Smooth muscle cell of the pulmonary artery (primary cell): ENCODE measurements at places on chromosomes 7 and 10. TPM values are rescaled to one million over a fixed set of nuclear protein-coding genes. Genes with fewer than 3 reads are reported as not detected.

CDC14C gene
- total RNA-seq = not detected in 2 replicates

GRM3 gene
- total RNA-seq = not detected in 2 replicates

AVPI1 gene
- total RNA-seq = 18.1 and 19.8 TPM in 2 replicates

PVRIG gene
- not detected in 2 replicates for total RNA-seq

SLC39A12 gene
- not detected in 2 replicates for total RNA-seq

AGBL3 gene
- 0.66 and 0.91 TPM in 2 replicates for total RNA-seq

ANKRD7 gene
- 0.20 and 0.33 TPM in 2 replicates for total RNA-seq

TRIL gene
- 0.40 and 1.8 TPM in 2 replicates for total RNA-seq

VSTM2A gene
- total RNA-seq = not detected in 2 replicates

PRRT4 gene
- total RNA-seq = 0.13 TPM in 1 of 2 replicates, not detected in the other

SUGCT gene
- total RNA-seq = 8.4 and 18.9 TPM in 2 replicates

VPS41 gene
- 65.7 and 93.6 TPM in 2 replicates for total RNA-seq

FGFR2 gene
- total RNA-seq = 0.03 and 0.07 TPM in 2 replicates

USP6NL gene
- total RNA-seq = 9.9 and 11.7 TPM in 2 replicates

TUBAL3 gene
- not detected in 2 replicates for total RNA-seq

SUN3 gene
- total RNA-seq = not detected in 2 replicates

GPR26 gene
- total RNA-seq = not detected in 2 replicates

ZDHHC6 gene
- total RNA-seq = 24.2 and 31.9 TPM in 2 replicates

LRRD1 gene
- 0.07 and 0.17 TPM in 2 replicates for total RNA-seq

DEPP1 gene
- 88.6 and 142 TPM in 2 replicates for total RNA-seq

SCD gene
- 181 and 458 TPM in 2 replicates for total RNA-seq

GIMAP6 gene
- total RNA-seq = 0.13 and 0.46 TPM in 2 replicates

CACNB2 gene
- total RNA-seq = 0.20 and 0.36 TPM in 2 replicates

GNAI1 gene
- 25.0 and 52.2 TPM in 2 replicates for total RNA-seq

NPTX2 gene
- 3.3 and 5.1 TPM in 2 replicates for total RNA-seq

ZNF467 gene
- 0.85 and 1.6 TPM in 2 replicates for total RNA-seq

SH2D4B gene
- 0.07 TPM in 1 of 2 replicates, not detected in the other for total RNA-seq

CCL26 gene
- total RNA-seq = 0.36 and 1.8 TPM in 2 replicates

AGR2 gene
- not detected in 2 replicates for total RNA-seq

OPN1SW gene
- total RNA-seq = not detected in 2 replicates

CLCN1 gene
- 0.07 TPM in 1 of 2 replicates, not detected in the other for total RNA-seq

IFIT5 gene
- 10.4 and 20.9 TPM in 2 replicates for total RNA-seq

UCN3 gene
- not detected in 2 replicates for total RNA-seq

C10orf67 gene
- total RNA-seq = 0.20 TPM in 1 of 2 replicates, not detected in the other

TMEM225B gene
- 0.52 and 1.1 TPM in 2 replicates for total RNA-seq

SAMD9L gene
- total RNA-seq = 14.1 and 25.1 TPM in 2 replicates

GPER1 gene
- total RNA-seq = 3.2 and 5.3 TPM in 2 replicates

SND1 gene
- total RNA-seq = 203 and 212 TPM in 2 replicates

POLL gene
- 13.1 and 16.5 TPM in 2 replicates for total RNA-seq

H2BK1 gene
- not detected in 2 replicates for total RNA-seq

FBXL13 gene
- 1.4 and 2.0 TPM in 2 replicates for total RNA-seq

LBX1 gene
- total RNA-seq = not detected in 2 replicates

DLD gene
- 52.9 and 54.2 TPM in 2 replicates for total RNA-seq

ST8SIA6 gene
- total RNA-seq = 0.13 TPM in 1 of 2 replicates, not detected in the other

HTR5A gene
- not detected in 2 replicates for total RNA-seq

GBX1 gene
- total RNA-seq = not detected in 2 replicates

CACNA2D1 gene
- total RNA-seq = 134 and 591 TPM in 2 replicates

PSD gene
- 2.0 and 3.7 TPM in 2 replicates for total RNA-seq

PGAM2 gene
- 0.52 and 3.3 TPM in 2 replicates for total RNA-seq

MLLT10 gene
- 47.3 and 48.9 TPM in 2 replicates for total RNA-seq

C10orf105 gene
- total RNA-seq = under 0.01 TPM in 1 of 2 replicates, not detected in the other
